ENCODE measurements at places on chromosomes 3 and 15.

DNA sequence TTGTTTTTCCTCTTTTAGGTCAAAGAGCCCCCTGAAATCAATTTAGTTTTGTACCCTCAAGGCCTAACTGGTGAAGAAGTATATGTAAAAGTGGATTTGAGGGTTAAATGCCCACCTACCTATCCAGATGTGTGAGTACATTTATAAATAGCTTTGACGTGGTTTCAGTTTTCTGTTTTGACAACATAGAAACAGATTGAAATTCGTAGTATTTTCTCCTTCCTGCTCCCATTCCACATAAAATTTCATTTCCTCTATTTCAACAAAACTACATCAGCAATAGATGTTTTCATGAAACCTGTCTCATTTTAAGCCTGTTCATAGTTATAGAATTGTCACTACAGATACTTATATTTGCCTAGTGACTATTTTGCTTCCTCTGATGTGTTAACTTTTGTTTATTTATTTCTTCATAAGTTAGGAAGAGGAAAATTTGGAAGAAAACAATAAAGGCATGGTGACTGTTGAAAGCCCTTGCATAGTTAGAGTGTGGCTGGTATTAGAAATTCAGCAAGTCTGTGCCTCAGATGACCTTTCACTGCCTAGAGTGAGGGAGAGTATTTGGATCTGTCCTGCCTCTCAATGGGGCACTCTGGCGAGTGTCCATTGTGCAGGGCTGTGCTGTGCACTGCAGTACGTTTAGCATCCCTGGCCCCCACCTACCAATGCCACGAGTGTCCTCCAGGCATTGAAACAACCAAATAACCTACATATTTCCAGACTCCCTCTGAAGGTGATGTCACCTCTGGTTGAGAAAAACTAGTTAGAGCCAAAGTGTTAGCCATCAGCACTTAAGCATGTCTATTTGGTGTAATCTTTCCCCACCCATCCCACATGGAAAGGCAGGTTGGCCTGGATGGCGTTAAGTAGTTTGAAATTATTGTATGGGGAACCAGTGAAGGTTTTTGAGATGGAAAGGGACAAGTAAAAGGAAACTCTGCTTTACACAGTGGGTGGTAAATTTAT is 5.9 kb downstream of the EIF2AK4 start:
- DNase-seq: no peak

GRCh38 chr3:127363171-127363570 is 75.3 kb upstream of the PRR20G start:
- DNase-seq: no peak

GRCh38 chr15:51649659-51650521 is 27.3 kb upstream of the DMXL2 start:
- DNase-seq: peak; percentile 29

DNA sequence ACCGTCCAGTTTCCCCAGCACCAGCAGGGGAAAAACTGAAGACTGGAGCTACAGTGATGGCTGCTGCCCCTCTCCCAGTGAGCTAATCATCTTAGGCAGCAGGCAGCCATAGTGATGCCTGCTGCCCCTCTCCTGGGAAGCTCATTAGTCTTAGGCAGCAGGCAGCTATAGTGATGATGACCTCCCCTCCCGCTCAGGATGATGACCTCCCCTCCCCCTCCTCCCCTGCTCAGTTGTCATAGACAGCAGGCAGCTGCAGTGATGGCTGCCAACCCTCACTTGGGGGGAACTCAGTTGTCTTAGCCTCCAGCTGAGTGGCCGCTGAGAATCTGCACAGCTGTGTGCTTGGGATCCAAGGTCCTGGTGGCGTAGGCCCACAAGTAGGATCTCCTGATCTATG is 80.9 kb upstream of the MANF start:
- DNase-seq: no peak

DNA sequence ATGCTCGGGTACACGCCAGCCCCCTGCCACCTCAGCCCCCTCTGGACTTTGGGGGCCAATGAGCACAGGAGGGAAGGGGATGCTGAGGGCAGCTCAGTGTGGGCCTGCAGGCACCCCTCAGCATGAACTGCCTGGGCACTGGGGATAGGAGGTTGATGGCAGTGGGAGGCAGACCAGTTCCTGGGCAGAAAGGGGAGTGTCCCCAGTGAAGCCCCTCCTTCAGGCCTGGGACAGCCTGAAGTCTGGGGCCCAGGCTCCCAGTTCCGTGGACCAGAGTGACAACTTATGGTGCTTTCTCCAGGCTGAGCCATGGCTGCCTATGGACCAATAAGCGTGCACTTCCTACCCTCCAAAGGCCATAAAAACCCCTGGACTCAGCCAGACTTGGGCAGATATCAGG is 63.3 kb upstream of the IMPG2 start:
- DNase-seq: no peak

- DNase-seq: no peak
These were observed 224.7 kb upstream of the TBC1D5 start for GRCh38 chr3:17967111-17967510.

GRCh38 chr3:83218383-83219200 is 1457.1 kb upstream of the GBE1 start:
- DNase-seq: no peak

- no peak for DNase-seq
These were observed 167.1 kb upstream of the PLSCR5 start for GRCh38 chr3:146772211-146772743.

DNA sequence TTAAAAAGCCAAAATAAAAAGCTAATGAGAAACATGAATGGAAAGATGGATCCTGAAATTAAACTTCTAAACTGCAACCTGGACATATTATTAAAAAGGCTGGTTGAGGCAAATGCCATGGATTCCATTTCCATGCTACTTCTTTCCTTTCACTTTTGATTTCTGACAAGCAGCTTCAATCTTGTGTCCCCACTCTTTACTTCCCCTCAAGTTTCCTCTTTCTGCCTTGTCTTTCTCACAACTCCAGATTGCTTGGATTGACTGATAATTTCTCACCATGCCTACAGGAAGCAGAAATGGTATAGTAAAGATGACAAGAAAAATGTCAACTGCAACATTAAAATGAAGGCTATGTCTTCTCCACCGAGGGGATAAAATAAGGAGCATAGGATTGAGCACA is 1136.7 kb downstream of the TUSC7 start:
- DNase-seq: no peak

GRCh38 chr3:128942161-128942952 is 51.5 kb downstream of the CFAP92 start:
- DNase-seq: no peak

DNA sequence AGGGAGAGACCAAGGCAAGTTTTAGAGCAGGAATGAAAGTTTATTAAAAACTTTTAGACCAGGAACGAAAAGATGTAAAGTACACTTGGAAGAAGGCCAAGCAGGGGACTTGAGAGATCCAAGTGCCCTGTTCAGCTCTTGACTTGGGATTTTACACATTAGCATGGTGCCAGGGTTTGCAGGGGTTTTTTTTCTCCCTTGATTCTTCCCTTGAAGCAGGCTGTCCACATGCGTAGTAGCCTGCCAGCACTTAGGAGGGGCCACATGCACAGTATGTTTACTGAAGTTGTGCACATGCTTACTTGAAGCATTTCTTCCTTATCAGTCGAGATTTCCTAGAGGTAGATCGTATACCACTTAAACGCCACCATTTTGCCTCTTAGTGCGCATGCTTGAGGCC is 277.5 kb upstream of the AGTR1 start:
- DNase-seq: no peak

- DNase-seq: no peak
These were observed 30.2 kb upstream of the TLE3 start for GRCh38 chr15:70127770-70128413.

- DNase-seq: no peak
These were observed 23.3 kb upstream of the LMOD3 start for GRCh38 chr3:69145688-69146087.

GRCh38 chr3:184448321-184449160 is 68.7 kb downstream of the CHRD start:
- DNase-seq: no peak

DNA sequence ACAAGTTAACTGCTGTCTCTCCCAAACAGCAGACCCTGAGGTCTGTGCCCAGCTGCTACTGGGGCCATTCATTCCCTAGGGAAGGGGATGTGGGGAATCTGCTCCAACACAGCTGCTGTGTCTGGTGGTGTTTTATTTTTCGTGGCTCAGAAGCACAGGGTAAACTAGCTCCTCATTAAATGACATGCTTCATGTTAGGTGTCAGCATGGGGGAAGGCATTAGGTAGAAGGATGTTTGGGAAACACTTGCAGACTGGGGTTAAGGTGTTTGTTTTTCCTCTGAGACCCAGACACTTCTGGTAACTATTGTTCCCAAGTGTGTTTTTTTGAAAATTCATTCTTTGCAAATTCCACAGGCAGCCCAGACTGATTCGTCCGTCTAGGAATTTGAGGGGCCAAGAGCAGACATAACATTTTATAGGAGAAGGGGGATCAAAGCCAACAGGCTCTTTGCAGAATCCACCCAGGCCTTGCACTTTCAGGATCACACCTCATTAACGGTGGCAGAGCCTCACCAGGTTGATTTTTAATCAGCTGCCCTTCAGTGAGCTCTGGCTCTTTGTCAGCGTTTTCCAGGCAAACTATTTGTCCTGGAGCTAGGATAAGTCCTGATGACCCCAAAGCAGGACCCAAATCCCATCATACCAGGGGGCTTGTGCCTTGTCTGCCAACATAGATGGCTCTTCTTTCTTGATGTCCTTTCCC is 65.4 kb upstream of the ITGA11 start:
- DNase-seq: no peak

GRCh38 chr15:48883699-48884098 is 5.8 kb downstream of the EID1 start:
- no peak for DNase-seq

GRCh38 chr3:72426618-72427397 is 421.4 kb downstream of the SHQ1 start:
- DNase-seq: no peak

GRCh38 chr3:186754006-186754405 is 29.4 kb upstream of the EIF4A2 start:
- DNase-seq: no peak

DNA sequence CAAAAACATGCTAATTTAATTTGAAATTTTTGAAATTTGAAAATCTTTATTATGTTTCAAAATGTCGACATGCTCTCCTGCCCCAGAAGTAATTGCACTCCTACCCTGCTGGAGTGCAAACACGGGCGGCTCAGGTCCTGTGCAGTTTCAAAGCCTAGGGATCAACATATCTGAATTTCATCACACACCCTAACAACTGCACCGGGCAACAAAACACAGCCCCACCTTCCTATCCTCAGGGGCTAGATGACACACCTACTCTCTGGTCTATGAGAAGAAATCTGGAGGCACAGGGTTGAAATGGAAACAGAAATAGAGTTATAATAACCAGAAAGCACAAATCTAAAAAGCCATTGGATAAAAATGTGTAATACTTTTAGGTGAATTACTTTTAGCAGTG is 61.4 kb downstream of the BFSP2 start:
- no peak for DNase-seq

All from stimulated activated CD4-positive, alpha-beta T cell treated with anti-CD3 and anti-CD28 coated beads, TNF-alpha, amount 100 ng/mL, for 24 hours (primary cell).